PC-3 (cell line): ENCODE measurements at places on chromosomes 2 and 18. TPM values are rescaled to one million over a fixed set of nuclear protein-coding genes. Genes with fewer than 3 reads are reported as not detected.

Gene GALNT14
- 10.2 and 12.7 TPM in 2 replicates for total RNA-seq

Gene FEV
- 0.07 TPM in 1 of 2 replicates, not detected in the other for total RNA-seq

Gene CDH7
- total RNA-seq = 6.1 and 7.3 TPM in 2 replicates

Gene RTP5
- total RNA-seq = not detected in 2 replicates

Gene GAD1
- total RNA-seq = 10.6 and 16.5 TPM in 2 replicates

Gene CD8B2
- total RNA-seq = not detected in 2 replicates

Gene TMEFF2
- total RNA-seq = not detected in 2 replicates

Gene TMEM169
- not detected in 2 replicates for total RNA-seq

DNA sequence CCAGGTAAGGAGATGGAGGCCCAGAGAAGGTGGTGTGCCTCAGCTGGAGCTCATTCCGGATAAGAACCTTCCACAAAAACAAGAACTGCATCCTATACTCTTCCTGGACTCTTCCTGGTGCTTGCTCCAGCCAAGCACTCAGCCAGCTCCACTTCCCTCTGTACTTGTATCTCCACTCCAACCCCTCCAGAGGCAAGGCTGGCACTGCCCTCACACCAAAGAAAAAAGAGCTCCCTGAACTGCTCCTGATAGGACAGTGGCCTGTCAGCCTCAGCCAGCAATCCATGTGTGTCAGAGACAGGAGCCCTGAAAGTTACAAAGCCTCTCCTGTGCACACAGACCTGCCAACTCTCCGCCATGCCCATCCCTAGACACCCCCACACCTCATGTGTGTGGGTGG is 248.1 kb downstream of the CELF4 start:
- H3K27ac ChIP-seq = no peak overlapping the region
- H3K4me3 ChIP-seq = no peak overlapping the region
- no peaks in the 10 kb centered on the region for H3K4me1 ChIP-seq
- no peaks in the 10 kb centered on the region for H3K36me3 ChIP-seq

GRCh38 chr18:55407774-55408535 is 180.0 kb downstream of the TCF4 start:
- no peaks in the 10 kb centered on the region for H3K27me3 ChIP-seq
- no peak overlapping the region for H3K4me3 ChIP-seq
- no peaks in the 10 kb centered on the region for H3K36me3 ChIP-seq
- no peak for DNase-seq
- peaks cover 16% of the 10 kb centered on the region for H3K4me1 ChIP-seq

DNA sequence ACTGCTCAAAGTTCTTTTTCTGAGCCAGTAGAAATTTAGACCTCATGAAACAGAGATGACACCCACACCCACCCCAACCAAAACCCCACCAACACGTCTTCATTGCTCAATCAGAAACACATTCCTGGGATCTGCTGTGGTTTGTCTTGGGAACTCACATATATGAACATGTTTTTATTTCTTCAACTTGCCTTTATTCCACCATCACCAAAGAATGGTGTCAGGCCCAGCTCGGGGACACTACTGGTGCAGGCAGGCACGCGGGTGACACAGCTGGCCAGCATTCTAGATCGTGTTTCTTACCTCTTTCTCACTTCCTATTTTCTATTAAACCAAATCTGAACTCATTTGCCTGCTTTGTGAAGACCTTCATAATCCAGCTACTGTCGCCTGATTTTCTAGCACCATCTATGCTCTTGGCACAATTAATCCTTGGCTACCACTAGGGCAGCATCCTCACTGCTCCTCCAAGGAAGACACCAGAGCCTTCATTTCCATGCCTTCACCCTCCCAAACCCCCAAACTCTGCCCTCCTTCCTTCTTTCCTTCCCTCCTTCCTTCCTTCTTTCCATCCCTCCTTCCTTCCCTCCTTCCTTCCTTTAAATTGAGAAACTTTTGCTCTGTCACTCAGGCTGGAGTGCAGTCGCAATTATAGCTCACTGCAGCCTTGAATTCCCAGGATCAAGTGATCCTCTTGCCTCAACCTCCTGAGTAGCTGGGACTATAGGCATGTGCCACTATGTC is 157.1 kb downstream of the BCL2 start:
- no peak overlapping the region for H3K4me3 ChIP-seq
- H3K27me3 ChIP-seq = no peaks in the 10 kb centered on the region
- no peak for DNase-seq
- peaks cover 13% of the 10 kb centered on the region for H3K4me1 ChIP-seq
- no peak overlapping the region for H3K27ac ChIP-seq
- H3K36me3 ChIP-seq = no peaks in the 10 kb centered on the region

DNA sequence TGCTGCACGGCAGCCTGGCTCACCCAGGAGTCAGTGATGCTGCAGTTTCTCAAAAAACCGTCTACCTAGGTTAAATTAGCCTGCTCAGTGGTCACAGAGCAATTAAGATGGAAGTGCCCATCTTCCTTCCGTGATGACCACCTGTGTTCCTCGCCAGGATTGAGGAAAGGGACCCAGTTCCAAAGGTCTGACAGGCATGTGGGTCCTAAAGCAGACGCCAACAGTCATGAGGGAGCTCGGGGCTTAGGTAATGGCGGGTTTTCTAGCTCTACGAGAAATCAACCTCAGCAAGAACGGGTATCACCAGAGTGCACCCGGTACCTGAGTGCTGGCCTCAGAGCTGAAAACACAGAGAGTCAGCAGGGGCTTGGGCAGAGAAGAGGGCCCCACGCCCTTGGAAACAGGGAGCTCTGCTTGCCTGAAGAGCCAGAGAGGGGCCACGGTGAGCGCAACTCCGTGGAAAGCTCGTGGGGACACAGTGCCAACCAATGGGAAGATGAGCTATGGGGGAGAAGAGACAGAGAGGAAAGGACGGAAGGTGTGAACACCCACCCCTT is 34.3 kb upstream of the DNMT3A start:
- peaks cover 35% of the 10 kb centered on the region for H3K4me1 ChIP-seq
- peak overlapping the region; percentile 60 for H3K4me3 ChIP-seq
- no peaks in the 10 kb centered on the region for H3K27me3 ChIP-seq
- no peak for DNase-seq

- no peaks in the 10 kb centered on the region for H3K27me3 ChIP-seq
- no peaks in the 10 kb centered on the region for H3K36me3 ChIP-seq
- H3K4me1 ChIP-seq = no peaks in the 10 kb centered on the region
- no peak for DNase-seq
- H3K4me3 ChIP-seq = no peak overlapping the region
These were observed 753.5 kb upstream of the PKDCC start for GRCh38 chr2:41294331-41294730.

GRCh38 chr18:36595046-36595817 is 233.6 kb downstream of the TPGS2 start:
- H3K27ac ChIP-seq = no peak overlapping the region
- DNase-seq = no peak
- H3K36me3 ChIP-seq = no peaks in the 10 kb centered on the region
- H3K4me1 ChIP-seq = no peaks in the 10 kb centered on the region

GRCh38 chr2:218743068-218743467 is 32.4 kb downstream of the TTLL4 start:
- H3K27ac ChIP-seq = no peak overlapping the region
- H3K4me3 ChIP-seq = no peak overlapping the region
- DNase-seq = no peak
- H3K27me3 ChIP-seq = no peaks in the 10 kb centered on the region
- no peaks in the 10 kb centered on the region for H3K4me1 ChIP-seq

GRCh38 chr2:83471655-83472054 is 987.4 kb downstream of the SUCLG1 start:
- no peak overlapping the region for H3K4me3 ChIP-seq
- DNase-seq = no peak
- no peak overlapping the region for H3K27ac ChIP-seq
- H3K36me3 ChIP-seq = no peaks in the 10 kb centered on the region
- no peaks in the 10 kb centered on the region for H3K4me1 ChIP-seq

DNA sequence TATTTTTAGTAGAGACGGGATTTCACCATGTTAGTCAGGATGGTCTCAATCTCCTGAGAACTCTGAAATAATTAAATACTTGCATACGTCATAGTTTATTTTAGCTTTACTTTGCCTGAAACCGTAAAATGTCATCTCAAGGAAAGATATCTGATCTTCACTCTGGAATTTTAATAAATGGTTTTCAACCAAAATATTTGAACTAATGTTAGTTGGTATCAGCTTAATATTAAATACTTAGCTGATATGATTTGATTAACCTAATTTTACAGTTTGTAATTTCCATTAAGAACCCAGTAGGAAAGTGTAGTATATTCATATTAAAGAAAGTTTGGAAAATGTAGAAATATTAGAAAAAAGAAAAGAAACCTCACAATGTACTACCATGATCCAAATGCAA is 41.4 kb upstream of the STON1 start:
- no peak overlapping the region for H3K27ac ChIP-seq
- H3K36me3 ChIP-seq = peaks cover 3% of the 10 kb centered on the region; the same call in 1 of the 2 replicates
- no peak for DNase-seq
- no peaks in the 10 kb centered on the region for H3K27me3 ChIP-seq

- no peaks in the 10 kb centered on the region for H3K36me3 ChIP-seq
- H3K27ac ChIP-seq = no peak overlapping the region
- DNase-seq = no peak
- no peak overlapping the region for H3K4me3 ChIP-seq
- no peaks in the 10 kb centered on the region for H3K27me3 ChIP-seq
These were observed 16.2 kb downstream of the SCYGR8 start for GRCh38 chr2:227761740-227762476.

- H3K27me3 ChIP-seq = peaks cover 54% of the 10 kb centered on the region
- DNase-seq = no peak
- no peak overlapping the region for H3K4me3 ChIP-seq
These were observed 33.8 kb downstream of the ARHGAP15 start for GRCh38 chr2:143162997-143163396.
